A549 treated with CORT108297 at 1 μM for 4 hours (cell line): ENCODE measurements at places on chromosomes 12 and 14. TPM values are rescaled to one million over a fixed set of nuclear protein-coding genes. Genes with fewer than 3 reads are reported as not detected.

The INHBC gene
- 0.05 to 0.08 TPM in 2 of 5 replicates, not detected in the others for total RNA-seq

The C1QL4 gene
- 3.9 to 6.6 TPM (median 5.7 TPM) in 5 replicates for total RNA-seq

The GPD1 gene
- 0.13 to 0.30 TPM (median 0.19 TPM) in 5 replicates for total RNA-seq

The INSM2 gene
- 0.02 to 0.08 TPM (median 0.07 TPM) in 3 of 5 replicates, not detected in the others for total RNA-seq

The SPTSSA gene
- 19.6 to 30.5 TPM (median 25.1 TPM) in 5 replicates for total RNA-seq
